ENCODE measurements at places on chromosomes 2 and 18.

- DNase-seq, result no peak
Measured at GRCh38 chr2:44679584-44679983, 261.9 kb upstream of the SIX3 start.

DNA sequence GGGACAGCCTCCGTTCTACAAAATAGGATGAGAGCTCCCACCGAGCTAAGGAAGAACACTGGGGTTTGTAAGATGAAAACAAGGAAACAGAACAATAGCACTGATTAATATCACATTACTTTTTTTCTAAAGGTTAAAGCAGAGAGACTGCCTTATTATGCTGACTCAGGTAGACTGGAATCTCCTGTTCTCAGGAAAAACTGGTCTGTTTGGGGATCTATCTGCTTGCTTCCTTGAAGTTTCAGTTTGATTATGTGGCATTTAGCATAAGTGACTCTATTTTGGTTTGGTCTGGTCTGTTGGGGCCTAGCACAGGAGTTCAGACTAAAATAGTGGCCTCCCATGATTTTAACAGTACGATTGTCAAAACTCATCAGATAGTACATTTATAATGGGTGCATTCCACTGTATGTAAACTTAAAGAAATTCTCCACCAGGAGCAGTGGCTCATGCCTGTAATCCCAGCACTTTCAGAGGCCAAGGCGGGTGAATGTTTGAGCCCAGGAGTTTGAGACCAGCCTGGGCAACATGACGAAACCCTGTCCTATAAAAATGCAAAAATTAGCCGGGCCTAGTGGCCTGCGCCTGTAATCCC, 64.1 kb upstream of the NDUFV2 start:
- no peak for DNase-seq

DNA sequence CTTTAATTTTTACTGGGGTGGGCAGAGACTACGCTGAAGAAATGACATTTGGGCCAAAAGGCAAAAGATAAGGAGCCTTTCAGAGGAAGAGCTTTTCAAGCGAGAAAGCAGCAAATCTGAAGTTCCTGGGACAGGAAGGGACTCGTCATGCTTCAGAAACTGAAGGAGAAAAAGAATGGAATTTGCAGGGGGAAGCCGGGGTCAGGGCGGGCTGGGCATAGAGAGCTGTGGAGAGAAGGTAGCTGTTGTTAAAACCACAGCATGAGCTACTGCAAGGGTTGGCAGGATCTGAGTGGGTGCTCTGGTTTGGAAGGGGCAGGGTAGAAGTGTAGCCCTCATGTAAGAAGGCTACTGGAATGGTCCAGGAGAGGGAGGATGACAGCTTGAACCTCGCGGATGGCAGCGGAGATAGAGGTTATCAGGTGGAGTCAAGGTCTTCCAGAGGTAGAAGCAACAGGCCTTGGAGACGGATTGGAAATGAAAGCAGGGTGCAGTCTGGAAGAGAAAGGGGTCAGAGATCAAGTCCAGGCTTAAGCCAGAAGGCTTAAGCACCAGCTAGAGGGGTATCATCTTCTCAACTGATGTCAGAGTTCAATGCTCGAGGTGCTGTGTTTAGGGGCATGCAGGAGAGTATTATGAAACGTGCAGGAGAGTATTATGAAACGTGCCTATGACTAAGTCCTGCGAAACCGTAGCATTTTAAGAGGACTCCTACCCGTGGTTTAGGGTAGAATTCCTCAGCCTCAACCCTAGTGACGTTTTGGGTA, 18.9 kb downstream of the ATP8B1 start:
- DNase-seq, result no peak

DNA sequence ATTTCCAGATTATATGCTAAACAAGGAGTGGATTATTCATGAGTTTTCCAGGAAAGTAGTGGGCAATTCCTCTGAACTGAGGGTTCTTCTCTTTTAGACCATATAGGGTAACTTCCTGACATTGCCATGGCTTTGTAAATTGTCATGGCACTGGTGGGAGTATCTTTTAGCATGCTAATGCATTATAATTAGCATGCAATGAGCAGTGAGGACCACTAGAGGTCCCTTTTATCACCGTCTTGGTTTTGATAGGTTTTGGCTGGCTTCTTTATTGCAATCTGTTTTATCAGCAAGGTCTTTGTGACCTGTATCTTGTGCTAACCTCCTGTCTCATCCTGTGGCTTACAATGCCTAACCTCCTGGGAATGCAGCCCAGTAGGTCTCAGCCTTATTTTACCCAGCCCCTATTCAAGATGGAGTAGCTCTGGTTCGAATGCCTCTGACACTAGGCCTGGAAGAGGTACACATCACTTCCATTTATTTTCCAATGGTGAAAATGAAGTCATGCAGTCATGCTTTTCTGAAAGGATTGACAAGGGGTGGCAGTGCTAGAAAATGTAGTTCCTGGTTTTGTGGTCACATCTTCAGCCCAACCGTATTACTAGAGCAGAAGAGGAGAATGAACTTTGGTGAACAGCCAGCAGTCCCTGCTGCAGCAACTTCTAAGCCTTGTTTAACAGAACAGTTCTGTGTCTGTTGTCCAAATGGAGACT, 26.6 kb upstream of the ITGA4 start:
- DNase-seq, result no peak

GRCh38 chr2:236047886-236048540, 120.2 kb downstream of the GBX2 start:
- no peak for DNase-seq

DNA sequence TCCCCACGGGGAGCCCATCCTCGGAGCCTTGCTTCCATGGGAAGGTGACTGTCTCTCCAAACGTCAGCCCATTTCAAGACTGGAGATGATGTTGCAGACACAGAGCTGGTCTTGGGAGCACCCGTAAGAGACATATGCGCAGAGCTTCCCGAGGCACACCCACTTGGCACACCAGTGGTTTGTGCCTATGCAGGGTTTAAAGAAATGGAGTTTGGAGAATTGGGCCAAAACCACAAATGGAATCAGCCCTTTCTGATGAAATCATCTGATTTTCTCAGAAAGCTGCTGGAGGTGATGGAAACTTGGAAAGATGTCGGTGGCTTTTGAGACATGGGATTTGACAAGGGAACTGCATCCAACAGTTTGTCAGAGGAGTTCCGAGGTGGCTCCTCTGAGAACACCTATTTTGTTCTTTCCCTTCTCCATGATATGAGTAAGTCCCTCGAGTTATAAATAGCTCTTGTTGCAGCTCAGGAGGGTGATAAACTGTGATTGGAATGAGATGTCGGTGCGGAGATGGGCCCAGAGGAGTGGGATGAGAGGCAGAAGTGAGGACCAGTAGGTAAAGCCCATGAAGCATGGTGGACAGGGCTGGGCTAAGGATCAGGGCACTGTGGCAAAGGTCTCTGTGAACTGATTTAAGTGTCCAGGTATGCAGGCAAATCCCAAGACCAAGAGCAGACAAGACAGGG, 225.7 kb downstream of the ACKR3 start:
- no peak for DNase-seq

- DNase-seq, result no peak
Measured at GRCh38 chr2:18885457-18885856, 296.1 kb upstream of the NT5C1B start.

DNA sequence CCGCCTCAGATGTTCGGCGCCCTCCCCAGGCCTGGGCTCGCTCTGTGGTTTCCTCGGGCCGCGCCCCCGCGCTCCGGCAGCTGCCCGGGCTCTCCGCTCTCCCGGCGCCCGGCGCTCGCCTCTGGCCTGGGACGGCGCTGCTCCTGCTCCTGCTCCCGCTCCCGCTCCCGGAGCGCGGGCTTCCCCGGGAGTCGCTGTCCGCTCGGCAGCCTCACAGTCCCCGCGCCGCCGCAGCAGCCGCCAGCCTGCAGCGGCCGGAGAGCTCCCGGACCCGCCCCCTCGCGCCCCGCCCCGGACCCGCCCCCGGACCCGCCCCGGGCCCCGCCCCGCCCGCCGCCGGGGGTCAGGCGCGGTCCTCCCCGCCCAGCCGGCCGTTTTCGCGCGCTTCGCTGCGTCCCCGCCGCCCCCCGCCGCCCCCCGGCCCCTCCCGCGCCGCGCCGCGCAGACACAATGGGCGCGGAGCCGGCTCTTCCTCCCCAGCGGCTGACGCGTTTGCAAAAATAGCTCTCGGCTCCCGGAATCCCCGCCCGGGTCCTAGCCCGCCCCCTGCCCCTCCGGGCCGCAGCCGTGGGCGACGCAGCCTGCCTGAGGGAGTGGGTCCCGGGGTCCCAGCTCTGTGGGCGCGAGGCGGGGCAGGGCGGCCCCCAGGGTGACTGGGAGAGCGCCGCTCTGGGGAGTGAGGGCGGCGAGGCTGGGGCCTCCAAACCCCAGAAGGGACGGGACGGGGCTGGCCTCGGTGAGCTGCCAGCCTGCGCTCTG, at the start of gene ARL4C:
TSS of gene ARL4C (minus strand) at position 247 of the 759 bp plus-strand sequence. CDS start 495 bp downstream, outside the sequence.
- DNase-seq, result no peak

DNA sequence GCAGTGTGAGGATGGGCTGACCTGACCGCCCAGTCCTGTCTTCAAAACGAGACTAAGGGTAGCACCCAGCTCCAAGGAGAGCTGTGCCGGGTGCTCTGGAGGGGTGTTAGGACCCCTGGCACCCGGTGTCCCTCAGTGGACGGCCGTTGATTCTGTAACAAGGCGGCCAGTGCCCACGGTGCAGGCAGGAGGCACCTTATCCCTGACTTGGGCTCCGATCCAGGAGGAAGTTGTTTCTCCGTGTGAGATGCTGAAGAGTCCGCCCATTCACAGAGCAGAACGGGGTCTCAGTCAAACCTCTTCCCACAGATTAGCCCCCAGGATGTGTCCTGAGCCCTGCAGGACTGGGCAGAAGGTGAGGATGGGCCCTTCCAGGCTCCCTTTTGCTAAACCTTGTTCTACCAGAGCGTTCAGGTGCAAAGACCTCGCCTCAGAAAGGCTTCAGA, 123.0 kb downstream of the NFATC1 start:
- no peak for DNase-seq

GRCh38 chr2:214077727-214078126, 333.1 kb upstream of the VWC2L start:
- DNase-seq, result no peak

DNA sequence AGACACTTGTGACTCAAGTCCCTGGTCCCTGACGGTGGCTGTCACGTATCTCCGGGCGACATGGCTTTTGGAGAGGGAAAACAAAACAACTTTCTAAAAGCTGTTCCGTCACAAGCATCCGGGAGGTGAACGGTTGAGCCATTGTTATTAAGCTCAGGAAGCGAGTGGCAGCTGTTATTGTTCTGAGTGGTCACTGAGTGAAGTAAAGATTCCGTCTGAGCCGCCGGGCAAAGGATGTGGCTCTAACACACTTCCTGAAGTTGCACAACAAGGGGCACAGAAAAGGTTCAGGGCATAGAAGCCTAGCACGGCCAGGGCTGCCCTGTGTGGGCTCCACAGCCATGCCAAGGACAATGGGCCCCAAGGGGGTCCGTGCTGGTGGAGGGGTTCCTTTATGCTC, 24.3 kb downstream of the INPP5D start:
- no peak for DNase-seq

DNA sequence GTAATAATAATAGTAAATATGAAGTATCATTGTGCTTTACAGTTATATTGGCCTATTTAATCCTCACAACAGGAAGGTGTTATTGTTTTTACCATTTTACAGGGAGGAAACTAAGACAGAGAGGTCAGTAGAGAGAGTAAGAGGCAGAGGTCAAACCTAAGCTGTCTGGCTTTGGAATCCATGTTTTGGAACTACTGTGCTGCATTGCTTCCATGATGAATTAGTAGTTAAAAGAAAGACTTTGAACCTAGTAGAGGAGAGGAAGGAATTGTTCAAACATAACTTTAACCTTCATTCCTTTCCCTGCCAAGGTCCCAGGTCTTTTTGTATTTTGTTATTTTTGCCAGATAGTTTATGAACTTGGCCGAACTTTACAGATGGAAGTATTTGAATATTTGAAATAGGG, 80.9 kb downstream of the PHLPP1 start:
- DNase-seq, result no peak

DNA sequence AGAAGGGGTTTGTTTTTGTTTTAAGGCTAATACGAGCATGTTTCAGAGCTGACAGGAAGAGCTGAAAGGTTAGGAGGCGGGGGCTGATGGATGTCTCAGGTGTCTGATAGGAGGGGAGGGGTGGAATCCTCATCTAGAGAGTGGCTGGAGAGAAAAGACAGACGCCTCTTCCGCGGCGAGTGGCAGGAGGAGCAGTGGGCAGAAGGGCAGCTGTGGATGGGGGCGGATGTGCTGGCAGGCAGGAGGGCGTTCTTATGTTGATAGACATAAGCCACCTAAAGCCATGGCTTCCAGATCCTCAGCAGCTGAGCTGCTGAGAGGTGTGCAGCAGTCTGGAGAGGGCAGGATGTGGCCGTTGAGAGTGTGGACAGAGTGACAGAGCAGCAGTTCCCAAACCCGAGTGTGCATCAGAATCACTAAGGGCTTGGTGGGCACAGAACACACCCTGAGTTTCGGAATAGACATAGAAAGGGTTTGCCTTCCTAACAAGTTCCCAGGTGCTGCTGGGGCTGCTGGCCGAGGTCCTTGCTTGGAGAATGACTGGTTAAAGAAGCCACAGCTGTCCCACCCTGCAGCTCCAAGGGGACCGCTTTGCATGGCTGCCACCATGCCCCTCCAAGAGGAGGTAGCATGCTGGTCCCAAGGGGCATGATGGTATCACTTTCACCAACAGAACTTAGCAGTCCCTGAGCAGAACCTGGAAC, 3.0 kb upstream of the ITM2C start:
- no peak for DNase-seq

- no peak for DNase-seq
Measured at GRCh38 chr2:85246348-85246747, 81.4 kb downstream of the TGOLN2 start.

- DNase-seq, result no peak
Measured at GRCh38 chr2:47437287-47437686, 34.3 kb downstream of the MSH2 start.

GRCh38 chr18:79608999-79609461, 70.6 kb upstream of the CTDP1 start:
- no peak for DNase-seq

- no peak for DNase-seq
Measured at GRCh38 chr2:106561356-106561755, 74.2 kb downstream of the CD8B2 start.

GRCh38 chr2:207256476-207257207, 90.9 kb upstream of the KLF7 start:
- DNase-seq, result no peak

GRCh38 chr2:227529871-227530270, 57.9 kb downstream of the AGFG1 start:
- DNase-seq, result no peak

DNA sequence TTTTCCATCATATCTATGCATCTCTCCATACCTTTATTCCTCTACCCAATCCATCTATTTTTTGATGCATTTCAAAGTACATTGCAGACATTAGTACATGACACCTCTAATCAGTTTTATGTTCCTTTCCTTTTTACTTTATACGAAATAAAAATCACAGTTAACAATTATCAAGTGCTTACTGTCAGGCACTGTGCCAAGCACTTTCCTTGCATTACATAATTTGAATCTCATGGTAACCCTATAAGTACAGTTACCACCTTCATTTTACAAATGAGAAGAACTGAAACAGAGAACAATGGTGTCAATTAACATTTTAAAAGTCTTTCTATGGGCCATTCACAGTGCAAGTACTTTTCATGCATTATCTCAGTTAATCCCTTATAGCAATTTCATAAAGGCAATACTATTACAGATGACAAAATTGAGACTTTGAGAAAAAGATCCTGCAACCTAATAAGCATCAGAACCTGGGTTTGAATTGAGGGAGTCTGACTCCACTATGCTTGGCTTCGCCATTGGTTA, 544.4 kb upstream of the TNP1 start:
- no peak for DNase-seq

GRCh38 chr2:220263300-220263699, 635.9 kb downstream of the SLC4A3 start:
- no peak for DNase-seq

- DNase-seq, result no peak
Measured at GRCh38 chr2:39549718-39550464, 112.8 kb upstream of the MAP4K3 start.

GRCh38 chr2:97785818-97786217, 72.4 kb downstream of the ZAP70 start:
- DNase-seq, result no peak

All from activated CD4-positive, alpha-beta T cell treated with anti-CD3 and anti-CD28 coated beads, Interleukin-2, amount 50 U/mL, for 24 hours (primary cell).